ENCODE measurements at places on chromosomes 3 and 15. TPM values are rescaled to one million over a fixed set of nuclear protein-coding genes. Genes with fewer than 3 reads are reported as not detected.

- H3K4me3 ChIP-seq, result no peak overlapping the region
- peaks cover 19% of the 10 kb centered on the region for H3K4me1 ChIP-seq
- no peak overlapping the region for H3K27ac ChIP-seq
- no peaks in the 10 kb centered on the region for H3K27me3 ChIP-seq
- H3K36me3 ChIP-seq, result no peaks in the 10 kb centered on the region
These were observed 60.2 kb downstream of the CORO2B start for GRCh38 chr15:68638953-68639515.

- no peak overlapping the region for H3K4me3 ChIP-seq
- no peaks in the 10 kb centered on the region for H3K27me3 ChIP-seq
- no peaks in the 10 kb centered on the region for H3K36me3 ChIP-seq
- no peak overlapping the region for H3K27ac ChIP-seq
These were observed 694.7 kb downstream of the ZNF385D start for GRCh38 chr3:21056293-21056692.

- H3K36me3 ChIP-seq, result no peaks in the 10 kb centered on the region
- no peak overlapping the region for H3K4me3 ChIP-seq
- peaks cover 6% of the 10 kb centered on the region for H3K27me3 ChIP-seq
- DNase-seq, result no peak
- peaks cover 8% of the 10 kb centered on the region for H3K4me1 ChIP-seq
These were observed 453.2 kb upstream of the PROK2 start for GRCh38 chr3:72238010-72238691.

GRCh38 chr15:78536134-78536533 lies 4.1 kb upstream of the PSMA4 start:
- no peaks in the 10 kb centered on the region for H3K4me1 ChIP-seq
- no peak for DNase-seq
- H3K27ac ChIP-seq, result no peak overlapping the region
- H3K4me3 ChIP-seq, result no peak overlapping the region

- no peaks in the 10 kb centered on the region for H3K4me1 ChIP-seq
- no peak overlapping the region for H3K27ac ChIP-seq
- H3K27me3 ChIP-seq, result no peaks in the 10 kb centered on the region
- H3K4me3 ChIP-seq, result no peak overlapping the region
These were observed 276.8 kb downstream of the PYDC2 start for GRCh38 chr3:191737742-191738141.

GRCh38 chr3:133443649-133444422 lies 44.0 kb downstream of the BFSP2 start:
- peaks cover 8% of the 10 kb centered on the region for H3K4me1 ChIP-seq
- H3K36me3 ChIP-seq, result no peaks in the 10 kb centered on the region
- no peak overlapping the region for H3K4me3 ChIP-seq
- no peak for DNase-seq

- DNase-seq, result no peak
- no peak overlapping the region for H3K27ac ChIP-seq
- H3K4me1 ChIP-seq, result no peaks in the 10 kb centered on the region
- H3K27me3 ChIP-seq, result no peaks in the 10 kb centered on the region
- H3K4me3 ChIP-seq, result no peak overlapping the region
These were observed 26.6 kb downstream of the SEC61A1 start for GRCh38 chr3:128078875-128079274.

DNA sequence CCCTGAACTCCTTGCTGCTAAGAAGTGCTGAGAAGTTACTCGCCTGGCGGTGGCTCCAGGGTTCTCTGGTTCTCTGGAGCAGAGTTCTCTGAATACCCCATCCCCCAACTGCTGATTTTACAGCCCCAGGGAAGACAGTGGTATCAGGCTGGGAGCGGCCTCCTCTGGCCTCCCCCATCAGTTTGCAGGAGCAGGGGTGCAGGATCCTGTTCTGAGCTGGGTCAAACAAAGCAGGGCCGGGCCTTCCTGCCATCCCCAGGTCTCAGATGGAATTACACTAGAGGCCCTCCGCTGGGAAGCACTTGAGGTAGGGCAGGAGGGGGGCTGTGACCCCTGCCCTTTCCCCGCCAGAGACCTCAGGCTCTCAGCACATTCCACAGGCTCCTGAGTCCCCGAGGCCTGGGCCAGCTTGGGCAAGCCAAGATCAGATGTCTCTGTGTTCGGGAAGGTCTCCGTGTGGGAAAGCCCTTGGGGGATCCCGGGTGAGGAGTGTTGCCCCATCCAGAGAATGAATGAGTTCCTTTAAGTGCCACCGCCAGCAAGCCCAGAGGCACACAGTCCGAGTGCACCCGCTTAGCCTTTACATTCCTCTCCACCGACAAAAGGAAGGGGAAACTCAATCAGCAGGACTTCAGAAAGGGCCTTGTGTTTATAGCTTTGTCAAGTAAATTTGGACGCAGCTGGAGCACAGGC lies 149.9 kb downstream of the LRRK1 start:
- no peaks in the 10 kb centered on the region for H3K27me3 ChIP-seq
- no peak overlapping the region for H3K27ac ChIP-seq
- no peaks in the 10 kb centered on the region for H3K36me3 ChIP-seq
- no peak overlapping the region for H3K4me3 ChIP-seq

GRCh38 chr15:67157521-67158252 lies 92.3 kb downstream of the SMAD3 start:
- H3K27me3 ChIP-seq, result no peaks in the 10 kb centered on the region
- no peak overlapping the region for H3K27ac ChIP-seq
- peaks cover 14% of the 10 kb centered on the region for H3K4me1 ChIP-seq
- no peak overlapping the region for H3K4me3 ChIP-seq
- no peak for DNase-seq
- peaks cover 16% of the 10 kb centered on the region for H3K36me3 ChIP-seq

- H3K27me3 ChIP-seq, result no peaks in the 10 kb centered on the region
- H3K27ac ChIP-seq, result no peak overlapping the region
- H3K4me3 ChIP-seq, result no peak overlapping the region
- no peaks in the 10 kb centered on the region for H3K4me1 ChIP-seq
- no peak for DNase-seq
- H3K36me3 ChIP-seq, result no peaks in the 10 kb centered on the region
These were observed 43.4 kb downstream of the TFDP2 start for GRCh38 chr3:142105991-142106390.

- no peaks in the 10 kb centered on the region for H3K27me3 ChIP-seq
- H3K4me1 ChIP-seq, result no peaks in the 10 kb centered on the region
- H3K4me3 ChIP-seq, result no peak overlapping the region
- H3K27ac ChIP-seq, result no peak overlapping the region
These were observed 490.5 kb upstream of the NR2F2 start for GRCh38 chr15:95840004-95840403.

GRCh38 chr3:71441217-71441924 lies 142.2 kb downstream of the FOXP1 start:
- H3K27me3 ChIP-seq, result no peaks in the 10 kb centered on the region
- H3K4me3 ChIP-seq, result no peak overlapping the region
- DNase-seq, result no peak
- H3K36me3 ChIP-seq, result no peaks in the 10 kb centered on the region
- H3K27ac ChIP-seq, result no peak overlapping the region

- no peak overlapping the region for H3K27ac ChIP-seq
- no peaks in the 10 kb centered on the region for H3K27me3 ChIP-seq
- no peak for DNase-seq
- H3K4me1 ChIP-seq, result no peaks in the 10 kb centered on the region
- no peak overlapping the region for H3K4me3 ChIP-seq
These were observed 74.1 kb upstream of the MELTF start for GRCh38 chr3:197103766-197104165.

- no peak overlapping the region for H3K27ac ChIP-seq
- no peak for DNase-seq
- no peaks in the 10 kb centered on the region for H3K4me1 ChIP-seq
- no peaks in the 10 kb centered on the region for H3K36me3 ChIP-seq
These were observed 43.9 kb upstream of the ARL8B start for GRCh38 chr3:5078151-5078550.

DNA sequence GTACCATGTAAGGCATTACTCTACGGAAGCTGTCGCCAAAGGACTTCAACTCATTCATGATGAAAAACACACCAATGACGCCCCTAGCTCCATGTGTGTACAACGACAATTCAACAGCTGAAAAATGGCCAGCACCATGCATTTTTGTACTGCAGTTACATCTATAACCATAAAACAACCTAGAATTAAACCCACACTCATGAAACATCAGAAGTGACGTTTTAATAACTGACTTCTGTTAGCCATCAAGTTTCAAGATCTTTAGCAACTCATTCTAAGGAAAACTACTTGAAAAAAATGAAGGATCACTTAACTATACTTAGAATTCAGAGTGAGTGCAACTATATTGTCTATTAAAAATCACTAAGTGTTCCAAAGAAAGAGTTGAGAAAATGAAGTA lies 84.9 kb downstream of the RFTN1 start:
- H3K27me3 ChIP-seq, result no peaks in the 10 kb centered on the region
- peaks cover 5% of the 10 kb centered on the region for H3K4me1 ChIP-seq
- no peak overlapping the region for H3K27ac ChIP-seq
- H3K36me3 ChIP-seq, result peaks cover 7% of the 10 kb centered on the region
- H3K4me3 ChIP-seq, result no peak overlapping the region

GRCh38 chr15:91897585-91898372 lies 44.3 kb downstream of the SLCO3A1 start:
- no peak overlapping the region for H3K4me3 ChIP-seq
- H3K27ac ChIP-seq, result no peak overlapping the region
- H3K27me3 ChIP-seq, result no peaks in the 10 kb centered on the region
- H3K36me3 ChIP-seq, result no peaks in the 10 kb centered on the region
- DNase-seq, result no peak
- H3K4me1 ChIP-seq, result no peaks in the 10 kb centered on the region

- H3K27ac ChIP-seq, result peak overlapping the region; percentile 94
- H3K4me3 ChIP-seq, result no peak overlapping the region
- H3K4me1 ChIP-seq, result peaks cover 35% of the 10 kb centered on the region
- no peaks in the 10 kb centered on the region for H3K36me3 ChIP-seq
- peak; percentile 82 for DNase-seq
- no peaks in the 10 kb centered on the region for H3K27me3 ChIP-seq
These were observed 83.6 kb upstream of the SPATA12 start for GRCh38 chr3:56976651-56977560.

DNA sequence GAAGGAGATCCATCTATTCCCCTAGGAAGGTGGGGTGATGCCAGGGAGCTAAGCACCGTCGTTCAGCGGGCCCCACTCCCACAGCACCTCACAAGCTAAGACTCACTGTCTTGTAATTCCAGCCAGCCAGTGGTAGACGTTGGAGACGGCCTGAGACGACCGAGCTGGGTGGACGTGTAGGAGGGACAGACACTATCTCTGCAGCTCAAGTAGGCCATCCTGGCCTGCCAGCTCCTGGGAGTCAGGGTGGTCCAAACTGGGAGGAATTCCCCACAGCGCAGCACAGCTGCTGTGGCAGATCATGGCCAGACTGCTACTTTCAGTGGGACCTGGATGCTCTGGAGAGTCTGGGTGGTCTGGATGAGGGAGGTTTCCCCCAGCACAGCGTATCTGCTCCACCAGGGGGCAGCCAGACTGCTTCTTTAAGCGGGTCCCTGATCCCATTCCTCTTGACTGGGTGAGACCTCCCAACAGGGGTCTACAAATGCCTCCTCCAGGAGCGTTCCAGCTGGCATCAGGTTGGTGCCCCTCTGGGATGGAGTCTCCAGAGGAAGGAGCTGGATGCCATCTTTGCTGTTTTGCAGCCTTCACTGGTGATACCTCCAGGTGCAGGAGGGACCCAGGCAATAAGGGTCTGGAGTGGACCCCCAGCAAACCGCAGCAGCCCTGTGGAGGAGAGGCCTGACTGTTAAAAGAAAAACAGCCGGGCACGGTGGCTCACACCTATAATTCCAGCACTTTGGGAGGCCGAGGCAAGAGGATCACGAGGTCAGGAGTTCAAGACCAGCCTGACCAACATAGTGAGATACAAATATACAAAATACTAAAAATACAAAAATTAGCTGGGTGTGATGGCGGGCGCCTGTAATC lies 27.6 kb downstream of the GNB5 start:
- H3K4me3 ChIP-seq, result no peak overlapping the region
- H3K27me3 ChIP-seq, result no peaks in the 10 kb centered on the region
- peak; percentile 34 for DNase-seq

GRCh38 chr15:41291065-41291631 lies 41.2 kb downstream of the OIP5 start:
- H3K27me3 ChIP-seq, result no peaks in the 10 kb centered on the region
- H3K36me3 ChIP-seq, result peaks cover 46% of the 10 kb centered on the region
- no peak overlapping the region for H3K27ac ChIP-seq
- H3K4me3 ChIP-seq, result no peak overlapping the region
- no peaks in the 10 kb centered on the region for H3K4me1 ChIP-seq

GRCh38 chr3:172839679-172840078 lies 89.2 kb downstream of the ECT2 start:
- H3K27ac ChIP-seq, result no peak overlapping the region
- DNase-seq, result no peak
- no peaks in the 10 kb centered on the region for H3K27me3 ChIP-seq
- no peaks in the 10 kb centered on the region for H3K36me3 ChIP-seq

DNA sequence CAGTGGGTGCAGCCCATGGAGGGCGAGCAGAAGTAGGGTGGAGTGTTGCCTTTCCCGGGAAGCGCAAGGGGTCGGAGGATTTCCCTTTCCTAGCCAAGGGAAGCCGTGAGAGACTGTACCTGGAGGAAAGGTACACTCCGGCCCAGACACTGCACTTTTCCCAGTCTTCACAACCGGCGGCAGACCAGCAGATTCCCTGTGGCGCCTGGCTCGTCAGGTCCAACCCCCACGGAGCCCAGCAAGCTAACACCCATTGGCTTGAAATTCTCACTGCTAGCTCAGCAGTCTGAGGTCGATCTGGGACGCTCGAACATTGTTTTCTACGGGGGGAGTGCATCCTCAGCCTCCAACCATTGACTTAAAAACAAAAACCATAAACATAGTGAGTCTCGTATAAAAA lies 26.5 kb downstream of the CCNB2 start:
- no peak for DNase-seq
- no peaks in the 10 kb centered on the region for H3K4me1 ChIP-seq
- H3K36me3 ChIP-seq, result peaks cover 65% of the 10 kb centered on the region
- H3K27ac ChIP-seq, result no peak overlapping the region
- no peak overlapping the region for H3K4me3 ChIP-seq

GRCh38 chr15:68434021-68434420 lies 2.1 kb upstream of the ITGA11 start:
- DNase-seq, result no peak
- no peak overlapping the region for H3K27ac ChIP-seq
- H3K27me3 ChIP-seq, result peaks cover 50% of the 10 kb centered on the region
- H3K4me1 ChIP-seq, result peaks cover 14% of the 10 kb centered on the region

GRCh38 chr15:90055182-90055581 lies 47.1 kb downstream of the IDH2 start:
- no peaks in the 10 kb centered on the region for H3K27me3 ChIP-seq
- no peaks in the 10 kb centered on the region for H3K36me3 ChIP-seq
- no peak for DNase-seq
- H3K27ac ChIP-seq, result no peak overlapping the region
- no peak overlapping the region for H3K4me3 ChIP-seq

The CFAP92 gene
- polyA plus RNA-seq, result not detected

The TMCC1 gene
- 9.1 TPM for polyA plus RNA-seq

The CPA3 gene
- polyA plus RNA-seq, result not detected

The GREM1 gene
- polyA plus RNA-seq, result 46.4 TPM

The CADPS gene
- 7.3 TPM for polyA plus RNA-seq

The OR5K2 gene
- not detected for polyA plus RNA-seq

The NTRK3 gene
- 3.1 TPM for polyA plus RNA-seq

The ITIH1 gene
- polyA plus RNA-seq, result not detected

The TRIM42 gene
- polyA plus RNA-seq, result not detected

Data from SK-N-SH (cell line).